Hematopoietic multipotent progenitor cell treated with erythropoietin and hydrocortisone succinate and interleukin-3 and kit ligand, for 15 days (in vitro differentiated cells): ENCODE measurements at places on chromosomes 3 and 15.

- DNase-seq, result no peak
Measured at GRCh38 chr15:32746116-32746857, 28.5 kb downstream of the GREM1 start.

GRCh38 chr15:50353251-50353974 lies 1.6 kb downstream of the GABPB1 start:
- DNase-seq, result no peak

DNA sequence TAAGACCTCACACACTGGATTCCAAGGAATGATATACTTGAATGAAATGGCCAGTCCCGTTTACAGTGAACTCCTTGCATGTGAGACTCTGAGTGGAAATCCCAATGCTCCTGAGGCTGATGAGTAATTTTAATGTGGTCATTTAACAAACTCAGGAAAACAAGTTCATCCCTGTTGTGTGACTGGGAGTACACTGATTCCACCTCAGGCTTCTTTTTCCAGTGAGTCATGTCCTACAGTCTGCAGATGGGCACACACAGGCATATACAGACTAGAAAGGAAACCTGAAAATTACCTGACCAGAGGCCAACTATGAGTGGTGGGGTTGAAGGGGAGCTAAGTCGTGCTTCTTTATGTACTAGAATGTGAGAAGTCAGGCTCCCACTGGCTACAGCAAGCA lies 5.8 kb downstream of the SQOR start:
- DNase-seq, result no peak

GRCh38 chr3:96619475-96619874 lies 194.9 kb upstream of the EPHA6 start:
- DNase-seq, result no peak

- no peak for DNase-seq
Measured at GRCh38 chr3:130465521-130465920, 51.5 kb upstream of the COL6A6 start.

- DNase-seq, result no peak
Measured at GRCh38 chr3:183227586-183227985, 25.5 kb upstream of the B3GNT5 start.

DNA sequence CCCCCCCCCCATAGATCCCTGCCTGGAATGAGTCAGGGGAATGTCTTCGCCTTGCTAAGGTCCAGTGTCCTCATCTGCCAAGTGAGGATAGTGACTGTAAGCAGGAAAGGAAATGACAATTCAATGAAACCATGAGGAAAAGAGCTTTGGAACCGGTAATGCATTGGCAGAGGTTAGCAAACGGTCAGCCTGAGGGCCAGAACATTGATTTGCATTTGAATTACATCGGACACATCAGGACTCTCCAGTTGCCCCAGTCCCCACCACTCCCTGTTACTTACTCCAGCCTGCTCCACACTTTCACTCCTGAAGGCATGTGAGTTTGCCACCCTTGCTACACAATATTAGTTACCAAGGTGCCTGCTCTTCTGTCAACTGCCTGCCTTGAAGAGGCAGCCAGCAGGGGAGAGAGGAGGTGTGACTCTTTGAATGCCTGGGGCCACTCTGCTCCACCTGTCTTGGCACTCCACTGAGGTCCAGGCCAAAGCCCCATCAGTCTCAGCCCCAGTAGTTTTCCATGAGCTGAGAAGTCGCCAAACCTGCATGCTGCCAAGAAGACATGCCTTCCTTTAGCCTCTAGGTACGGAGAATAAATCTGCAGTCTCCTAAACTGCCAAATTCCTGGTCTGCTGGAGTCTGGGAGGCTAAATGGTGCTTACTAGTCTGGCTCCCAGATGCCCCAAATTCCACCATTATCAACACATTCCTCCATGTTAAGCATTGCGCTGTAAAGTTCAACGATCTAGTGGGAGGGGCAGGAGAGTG lies 191.7 kb upstream of the TLE3 start:
- DNase-seq, result no peak
